Stimulated activated CD8-positive, alpha-beta memory T cell treated with anti-CD3 and anti-CD28 coated beads, Interleukin-7, amount 100 ng/mL, for 24 hours (primary cell): ENCODE measurements at places on chromosomes 6 and 20.

GRCh38 chr6:17725083-17725482, 18.4 kb upstream of the NUP153 start:
- no peak for DNase-seq

GRCh38 chr6:144415835-144416237, 130.7 kb downstream of the UTRN start:
- no peak for DNase-seq

GRCh38 chr6:161085246-161085645, 93.7 kb downstream of the MAP3K4 start:
- no peak for DNase-seq

DNA sequence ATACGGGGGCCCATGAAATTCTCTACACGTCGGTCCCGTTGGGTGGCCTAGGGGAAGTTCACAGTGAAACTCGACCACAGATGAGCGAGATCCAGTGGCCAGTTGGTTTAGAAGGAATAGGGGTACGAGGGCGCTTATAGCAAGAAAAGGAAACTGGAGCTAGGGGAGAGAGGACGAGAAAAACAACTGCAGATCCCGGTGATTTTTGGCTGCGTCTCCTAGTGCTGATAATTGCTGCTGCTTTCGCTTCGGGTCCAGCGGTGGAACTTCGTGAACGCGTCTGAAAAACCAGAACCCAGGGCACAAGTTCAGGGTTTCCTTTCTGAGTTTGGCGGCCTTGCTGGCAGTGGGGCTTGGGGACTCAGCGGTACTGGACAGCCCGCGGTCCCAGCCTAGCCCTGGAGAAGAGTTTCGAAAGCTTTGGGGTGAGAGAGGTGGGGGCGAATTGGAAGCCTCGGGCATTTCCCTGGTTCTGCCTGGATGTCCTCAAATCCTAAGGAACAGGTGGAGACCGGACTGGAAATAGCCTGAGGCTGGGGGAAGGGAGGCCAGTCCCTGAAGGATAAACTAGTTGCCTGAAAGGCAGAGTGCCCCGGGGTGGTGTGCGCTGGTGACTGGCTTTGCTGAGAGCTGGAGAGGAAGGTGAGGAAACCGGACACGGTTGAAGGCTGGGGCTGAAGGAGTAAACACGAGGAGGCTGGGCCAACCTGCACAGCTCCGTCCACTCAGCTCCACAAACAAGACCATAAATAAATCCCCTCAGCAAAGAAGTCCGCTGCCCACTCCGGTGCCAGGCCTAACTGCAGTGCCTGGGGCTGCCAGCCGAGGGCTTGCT, 793 bp downstream of the GMPR start:
- DNase-seq = no peak

- no peak for DNase-seq
Measured at GRCh38 chr6:7188492-7188891, 80.7 kb downstream of the RREB1 start.

- DNase-seq = no peak
Measured at GRCh38 chr6:90285042-90285481, 11.6 kb downstream of the BACH2 start.

- DNase-seq = no peak
Measured at GRCh38 chr6:41000248-41000647, 38.8 kb downstream of the UNC5CL start.

DNA sequence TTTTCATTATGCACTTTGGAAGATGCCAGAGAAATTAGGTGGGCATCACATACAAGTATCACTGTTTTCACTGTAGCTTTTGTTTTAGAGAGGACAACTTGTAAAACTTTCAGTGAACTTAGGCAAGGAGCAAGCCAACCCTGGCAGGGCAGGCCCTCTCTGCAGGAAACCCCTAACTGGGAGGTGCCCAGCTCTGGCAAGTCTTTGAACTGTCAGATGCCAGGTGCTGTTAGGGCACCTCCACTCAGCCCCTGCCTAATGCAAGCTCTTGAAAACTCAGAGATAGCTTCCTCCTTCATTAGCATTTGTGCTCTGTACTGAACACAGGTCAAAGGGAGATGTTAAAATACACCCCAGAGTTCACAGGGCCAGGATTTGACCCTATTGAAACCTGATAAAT, 774.2 kb upstream of the FLRT3 start:
- DNase-seq = no peak

DNA sequence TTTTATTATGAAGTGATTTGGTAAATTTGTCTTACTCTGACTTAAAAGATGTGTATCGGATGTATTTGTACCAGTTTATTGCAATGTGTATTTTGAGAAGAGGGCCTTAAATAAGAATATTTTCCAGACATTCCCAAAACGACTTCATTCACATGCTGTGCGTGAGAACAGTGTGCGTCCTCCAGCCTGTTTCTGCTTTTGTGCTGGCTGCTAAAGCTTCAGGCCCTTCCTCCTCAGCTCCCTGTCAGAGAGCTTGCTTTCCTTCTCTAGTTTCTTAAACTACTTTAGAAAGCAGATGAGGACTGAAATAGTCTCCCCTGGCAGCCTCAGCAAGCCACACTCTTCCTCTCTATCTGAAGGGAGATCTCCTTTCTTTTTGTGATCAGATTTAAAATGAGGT, 157.8 kb downstream of the SAMD5 start:
- DNase-seq = no peak

DNA sequence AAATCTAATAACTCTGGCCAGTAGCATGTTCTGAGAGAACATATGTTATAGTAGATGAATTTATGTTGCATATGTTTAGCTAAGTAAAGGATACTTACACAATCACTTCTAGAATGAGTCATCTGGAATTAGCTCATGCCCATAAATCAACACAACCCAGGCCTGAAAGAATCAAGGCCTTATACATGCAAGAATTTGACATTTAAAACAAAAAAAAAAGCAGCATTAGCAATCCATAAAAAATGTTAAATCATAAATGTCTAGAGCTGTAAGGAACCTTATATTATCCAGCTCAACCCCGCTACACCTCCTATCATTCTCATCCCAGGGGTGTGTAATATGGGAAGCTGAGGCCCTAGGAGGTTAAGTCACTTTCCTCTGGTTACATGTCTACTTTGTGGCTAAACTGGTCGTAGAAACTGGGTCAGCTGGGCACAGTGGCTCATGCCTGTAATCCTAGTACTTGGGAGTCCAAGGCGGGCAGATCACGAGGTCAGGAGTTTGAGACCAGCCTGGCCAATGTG, 105.2 kb upstream of the CARMIL1 start:
- DNase-seq = no peak

- DNase-seq = no peak
Measured at GRCh38 chr6:72709431-72709830, 87.6 kb downstream of the KCNQ5 start.

GRCh38 chr20:4036351-4036750, 21.0 kb upstream of the RNF24 start:
- DNase-seq = no peak

DNA sequence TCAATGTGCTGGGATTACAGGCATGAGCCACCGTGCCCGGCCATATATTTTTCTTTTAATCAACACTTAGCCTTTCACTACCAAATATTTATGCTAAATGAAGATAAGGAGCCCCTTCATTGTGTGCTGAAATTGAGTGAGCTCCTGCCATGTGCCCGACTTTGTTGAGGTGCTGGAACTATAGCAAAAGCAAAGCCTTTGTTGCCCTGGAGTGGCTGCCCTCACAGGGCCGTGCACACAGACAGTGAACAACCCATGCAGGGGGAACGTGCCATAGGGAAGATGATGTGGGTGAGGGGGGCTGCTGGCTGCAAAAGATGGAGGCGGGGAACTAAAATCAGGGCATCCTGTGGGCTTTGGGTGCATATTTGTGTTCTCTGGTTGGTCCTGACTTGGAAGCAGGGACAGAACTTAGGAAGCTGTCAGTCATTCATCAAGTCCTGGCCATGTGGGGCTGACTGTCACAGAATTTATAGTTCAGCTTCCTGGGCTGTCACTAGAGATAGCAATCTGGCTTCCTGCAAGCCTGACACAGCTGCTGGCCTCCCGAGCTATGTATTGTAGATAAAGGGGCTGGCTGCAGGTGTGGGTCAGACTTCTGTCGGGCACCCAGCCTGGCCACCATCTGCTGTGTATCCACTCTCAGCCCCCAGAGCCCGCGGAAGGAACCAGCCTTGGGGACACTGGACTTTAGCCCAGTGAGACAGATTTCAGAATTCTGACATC, 56.8 kb upstream of the MPC1 start:
- no peak for DNase-seq

DNA sequence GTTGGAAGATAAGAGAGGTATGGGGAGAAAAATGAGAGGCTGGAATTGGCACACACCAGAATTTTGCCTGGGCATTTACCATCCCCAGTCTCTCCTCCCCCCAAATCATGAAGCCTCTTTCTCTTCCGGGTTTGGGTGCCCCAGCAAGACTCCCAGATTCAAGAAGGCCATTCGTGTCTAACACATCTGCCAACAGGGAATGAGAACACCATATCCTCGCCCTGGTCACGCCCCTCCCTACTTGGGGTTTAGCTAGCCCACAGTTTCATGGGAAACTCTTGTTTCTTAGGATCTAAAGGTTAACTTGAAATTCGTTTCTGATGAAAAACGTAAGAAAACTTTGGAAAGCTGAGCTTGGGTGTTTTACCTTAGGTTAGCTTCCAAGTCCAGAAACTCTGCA, 105.5 kb upstream of the TMEM170B start:
- no peak for DNase-seq

DNA sequence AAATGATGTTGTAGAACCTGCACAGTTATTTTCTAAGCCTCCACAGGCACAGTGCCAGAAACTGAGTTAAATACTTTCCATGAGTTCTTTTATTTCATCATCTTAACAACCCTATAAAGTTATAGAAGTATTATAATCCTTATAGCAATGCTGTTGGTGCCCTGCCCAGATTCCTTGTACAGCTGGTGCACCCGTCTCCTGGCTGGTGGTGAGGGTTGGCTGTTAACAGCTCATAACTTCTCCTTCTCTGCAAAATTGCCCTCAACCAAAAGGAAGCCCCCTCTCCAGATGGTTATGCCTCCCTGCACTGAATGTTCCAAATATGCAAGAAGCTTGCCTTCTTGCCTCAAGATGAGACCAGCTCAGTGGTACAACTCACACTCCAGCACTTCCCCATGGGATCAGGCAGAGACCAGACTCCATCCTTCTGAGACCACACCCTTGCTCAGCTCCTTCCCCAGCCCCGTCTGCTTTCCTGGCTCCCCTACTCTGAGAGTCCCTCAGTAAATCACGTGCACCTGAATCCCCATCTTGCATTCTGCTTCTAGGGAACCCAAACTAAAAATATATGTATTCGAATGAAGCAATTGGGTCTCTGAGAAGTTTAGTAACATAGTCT, 304.4 kb upstream of the PLCB4 start:
- DNase-seq = no peak

GRCh38 chr6:157213907-157214565, 109.3 kb downstream of the TMEM242 start:
- DNase-seq = no peak

DNA sequence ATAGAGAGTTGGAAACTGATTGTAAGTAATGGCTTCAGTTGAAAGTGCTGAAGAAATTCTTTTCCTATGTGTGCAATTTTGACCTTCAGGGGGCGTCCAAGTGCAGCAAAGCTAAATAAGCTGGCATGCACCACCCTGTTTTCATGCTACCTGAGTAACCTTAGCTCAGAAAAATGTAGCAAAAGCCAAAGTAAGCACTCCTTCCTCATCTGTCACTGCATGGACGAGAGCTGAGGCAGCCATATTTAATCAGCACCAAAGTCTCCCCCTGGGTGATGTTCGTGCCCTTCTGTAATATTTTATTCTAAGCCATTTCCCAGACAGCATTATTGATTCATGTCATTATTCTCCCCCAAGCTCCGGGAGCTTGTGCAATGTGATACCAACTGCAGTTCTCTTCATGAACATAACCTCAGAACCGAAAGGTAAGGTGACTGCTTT, 123.1 kb downstream of the RPS12 start:
- no peak for DNase-seq

- DNase-seq = no peak
Measured at GRCh38 chr20:43271980-43272379, 82.3 kb upstream of the PTPRT start.

- no peak for DNase-seq
Measured at GRCh38 chr6:75758061-75758460, 9.0 kb downstream of the MYO6 start.

GRCh38 chr20:16203096-16203495, 370.2 kb downstream of the KIF16B start:
- DNase-seq = no peak

DNA sequence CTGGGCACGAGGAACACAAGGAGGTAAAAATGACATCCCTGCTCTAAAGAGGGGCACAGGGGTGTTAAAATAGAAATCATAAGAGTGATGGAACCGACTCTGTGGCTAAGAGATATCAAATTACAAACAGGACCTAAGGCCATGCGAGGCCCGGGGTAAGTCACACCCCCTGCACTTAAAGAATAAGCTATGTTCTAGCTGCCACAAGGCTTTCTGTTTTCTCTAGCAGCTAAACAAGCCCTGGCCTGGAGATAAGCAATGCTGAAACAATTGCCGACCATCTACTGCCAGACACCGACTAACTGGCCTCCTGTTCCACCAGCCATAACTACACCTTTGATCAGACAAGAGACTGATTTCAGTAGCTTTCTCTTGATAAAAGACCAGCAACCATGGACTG, 32.4 kb downstream of the MDGA1 start:
- DNase-seq = no peak

DNA sequence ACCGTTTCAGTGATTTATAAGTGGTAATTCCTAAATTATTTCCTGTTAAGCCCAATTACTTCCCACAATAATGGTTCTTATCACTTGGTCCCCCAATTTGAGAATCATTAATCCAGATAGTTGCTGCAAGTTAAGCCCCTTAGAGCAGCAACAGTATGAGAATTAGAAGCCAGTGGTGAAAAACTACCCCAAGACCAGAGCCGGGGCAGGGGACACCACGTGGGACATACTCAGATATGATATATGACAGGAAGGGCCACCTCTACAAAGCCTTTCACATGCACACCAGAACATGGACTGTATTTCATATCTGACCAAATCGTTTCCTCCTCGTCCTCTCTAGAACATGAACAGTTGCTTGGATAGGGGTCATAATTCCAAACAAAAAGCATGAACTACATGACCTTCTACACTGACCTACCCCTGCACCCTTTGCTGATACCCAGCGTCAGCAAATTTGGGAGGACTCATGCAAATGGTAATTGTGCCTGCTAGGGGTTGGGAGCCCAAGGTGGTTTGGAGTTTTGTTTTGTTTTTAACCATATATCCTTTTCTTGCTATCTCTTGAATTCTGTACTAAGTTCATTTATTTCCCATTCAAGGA, 3.9 kb downstream of the JAG1 start:
- DNase-seq = no peak

DNA sequence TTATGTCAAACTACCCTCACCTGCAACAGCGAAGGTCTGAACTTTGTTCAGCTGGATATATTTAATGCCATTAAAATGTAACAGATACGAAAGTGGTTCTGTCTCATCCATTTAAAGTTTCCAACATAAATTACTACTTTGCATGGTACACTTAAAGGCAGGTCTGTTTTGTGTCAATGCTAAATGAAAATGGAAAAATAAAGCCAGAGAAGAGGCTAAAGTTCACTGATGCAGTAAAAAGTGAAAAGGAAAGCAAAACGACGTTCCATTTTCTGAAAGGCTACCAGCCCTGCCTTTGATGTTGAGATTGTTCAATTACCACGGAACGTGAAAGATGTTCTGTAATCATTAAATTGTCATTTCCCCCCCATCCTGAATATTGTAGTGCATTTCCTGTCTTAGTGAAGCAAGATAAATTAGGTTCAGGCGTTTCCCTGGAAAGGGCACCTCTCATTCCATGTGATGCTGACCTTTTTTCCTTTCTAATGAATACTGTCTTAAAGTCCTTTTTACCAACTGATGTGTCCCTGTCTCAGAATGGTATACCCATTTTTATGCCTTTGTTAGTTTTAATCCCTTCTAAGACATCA, 334.7 kb upstream of the JAG1 start:
- DNase-seq = no peak
